Esophagus muscularis mucosa (tissue), 4 donors: ENCODE measurements at places on chromosomes 4 and X. TPM values are rescaled to one million over a fixed set of nuclear protein-coding genes. Genes with fewer than 3 reads are reported as not detected.

GRCh38 chr4:163776957-163777356 is 282.5 kb downstream of the TMA16 start:
- no peak for DNase-seq

DNA sequence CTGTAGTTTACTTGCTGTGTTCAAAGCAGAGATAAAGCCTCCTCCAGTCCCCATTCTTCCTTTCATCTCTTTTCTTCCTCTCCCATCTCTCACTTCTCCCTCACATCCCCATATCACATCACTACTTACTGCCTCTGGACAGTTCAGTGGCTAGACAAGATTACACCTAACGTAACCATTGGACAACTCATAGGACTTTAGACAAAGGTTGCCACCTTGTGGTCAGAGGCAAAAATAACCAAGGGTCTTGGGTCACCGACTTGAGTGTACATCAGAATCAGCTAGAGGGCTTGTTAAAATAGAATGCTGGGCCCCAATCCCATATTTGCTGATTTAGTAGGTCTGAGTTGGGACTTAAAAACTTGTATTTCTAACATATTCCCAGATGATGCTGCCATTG is 109.3 kb upstream of the DGKK start:
- no peak for DNase-seq

DNA sequence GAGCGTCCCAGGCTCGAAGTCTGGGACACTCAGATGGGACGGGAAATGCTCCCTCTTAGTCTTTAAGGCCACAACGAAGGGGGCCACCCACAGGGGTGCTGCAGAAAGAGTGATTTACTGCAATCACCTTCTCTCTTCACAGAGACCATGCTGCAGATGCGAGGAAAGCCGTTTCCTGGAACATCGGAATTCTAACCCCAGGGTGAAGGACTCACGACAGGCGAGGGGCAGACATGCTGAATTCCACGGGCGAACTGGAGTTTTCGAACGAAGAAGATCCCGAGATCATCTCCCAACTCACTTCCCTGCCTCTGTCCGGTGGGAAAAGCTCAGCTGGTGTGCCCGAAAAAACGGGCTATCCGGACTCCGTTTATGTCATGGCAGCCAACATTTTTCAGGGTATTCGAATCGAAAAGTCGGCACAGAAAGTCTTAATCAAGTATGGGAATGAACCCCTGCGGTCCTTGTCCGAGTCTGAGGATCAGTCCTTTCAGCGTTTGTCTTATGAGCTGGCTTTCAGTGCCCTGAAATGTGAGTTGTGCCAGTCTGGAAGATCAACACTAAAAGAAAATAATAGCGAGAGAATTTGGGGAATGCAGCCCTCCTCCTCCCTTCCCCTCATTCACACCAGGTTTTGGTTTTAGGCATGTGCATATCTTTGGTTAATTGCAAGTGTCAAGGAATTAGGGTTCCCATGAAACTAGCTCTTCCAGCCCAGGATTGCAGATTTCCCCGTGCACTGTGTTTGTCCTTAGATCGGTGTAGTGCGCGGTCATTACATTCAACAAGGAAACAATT is 905 bp downstream of the NSUN7 start:
- DNase-seq, result no peak

Gene LIMCH1
- total RNA-seq, result 101 TPM
